NCI-H1436 treated with DMSO at 0.1 percent for 48 hours (cell line): ENCODE measurements at places on chromosomes 13 and 19.

- no peak for DNase-seq
Measured at GRCh38 chr19:55303477-55303876, 19.7 kb downstream of the BRSK1 start.

GRCh38 chr13:23867027-23867491, 22.1 kb downstream of the MIPEP start:
- no peak for DNase-seq

- DNase-seq, result no peak
Measured at GRCh38 chr13:39815345-39816111, 160.1 kb downstream of the COG6 start.

DNA sequence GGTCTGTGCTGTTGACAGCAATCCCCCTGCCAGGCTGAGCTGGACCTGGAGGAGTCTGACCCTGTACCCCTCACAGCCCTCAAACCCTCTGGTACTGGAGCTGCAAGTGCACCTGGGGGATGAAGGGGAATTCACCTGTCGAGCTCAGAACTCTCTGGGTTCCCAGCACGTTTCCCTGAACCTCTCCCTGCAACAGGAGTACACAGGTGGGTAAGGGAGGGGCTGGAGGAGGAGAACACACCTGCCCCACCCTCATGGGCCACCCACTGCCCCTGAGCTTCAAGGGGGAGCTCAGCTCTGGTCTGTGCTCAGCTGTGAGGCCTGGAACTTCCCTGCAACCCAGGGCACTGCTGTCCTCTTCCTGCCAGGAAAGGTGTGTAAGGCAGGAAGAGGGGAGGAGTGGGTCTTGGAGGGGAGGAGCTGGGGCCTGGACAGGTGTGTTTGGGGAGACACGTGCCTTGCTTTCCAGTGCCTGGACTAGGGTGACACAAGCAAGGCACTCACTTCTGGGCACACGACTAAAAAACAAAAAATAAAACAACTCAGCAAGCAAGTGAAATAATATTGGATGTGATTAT, 3.9 kb downstream of the SIGLEC7 start:
- DNase-seq, result no peak

GRCh38 chr13:39272994-39273393, 234.7 kb downstream of the NHLRC3 start:
- no peak for DNase-seq

GRCh38 chr19:2462635-2463421, 6.1 kb upstream of the LMNB2 start:
- DNase-seq, result no peak

DNA sequence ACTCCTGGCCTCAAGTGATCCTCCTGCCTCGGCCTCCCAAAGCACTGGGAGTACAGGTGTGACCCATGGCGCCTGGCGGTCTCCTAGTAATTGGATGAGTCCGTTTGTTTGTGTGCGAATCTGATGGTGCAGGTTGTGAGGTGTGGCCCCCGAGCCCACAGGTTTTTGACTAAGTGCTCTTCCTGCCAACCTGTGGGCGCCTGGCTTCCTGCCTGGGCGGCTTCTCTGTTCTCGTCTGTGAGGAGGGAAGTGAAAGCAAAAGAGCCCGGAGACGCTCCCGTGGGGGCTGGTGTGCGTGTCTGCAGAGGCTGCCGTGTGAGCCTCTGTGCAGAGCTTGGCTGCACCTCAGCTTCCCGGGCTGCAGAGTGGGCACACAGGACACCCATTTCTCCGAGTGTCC, 10.0 kb downstream of the ARHGAP45 start:
- DNase-seq, result no peak

- DNase-seq, result no peak
Measured at GRCh38 chr13:111051041-111051725, 63.9 kb upstream of the ARHGEF7 start.

DNA sequence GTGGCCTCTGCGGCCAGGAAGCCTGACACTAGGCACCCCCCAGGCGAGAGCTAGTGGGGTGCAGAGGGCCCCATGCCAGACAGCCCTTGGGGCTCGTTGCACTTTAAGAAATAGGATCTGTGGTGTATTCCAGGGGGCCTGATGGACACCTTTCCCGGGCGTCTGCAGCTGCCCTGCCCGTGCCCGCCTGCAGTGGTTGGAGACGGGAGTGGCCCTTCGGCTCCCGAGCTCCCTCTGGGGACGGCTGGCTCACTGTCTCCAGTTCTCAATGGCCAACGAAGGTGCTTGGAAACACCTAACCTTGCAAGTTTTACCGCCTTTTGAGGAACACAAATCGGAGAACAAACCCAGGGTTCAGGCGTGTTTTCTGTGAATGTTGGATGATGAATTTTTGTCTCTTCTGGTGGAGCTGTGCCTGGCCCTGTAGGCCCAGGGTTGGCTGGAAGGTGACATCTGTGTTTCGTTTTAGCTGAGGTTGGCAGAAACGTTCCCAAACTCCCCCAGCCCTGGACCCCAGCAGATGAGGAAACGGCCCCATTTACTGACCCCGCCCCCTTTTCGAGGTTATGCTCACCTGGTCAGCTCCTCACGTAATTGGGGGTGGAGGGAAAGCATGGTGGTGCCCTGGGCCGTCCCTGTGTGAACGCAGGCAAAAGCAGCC, 17.4 kb upstream of the NPAS1 start:
- DNase-seq, result no peak

DNA sequence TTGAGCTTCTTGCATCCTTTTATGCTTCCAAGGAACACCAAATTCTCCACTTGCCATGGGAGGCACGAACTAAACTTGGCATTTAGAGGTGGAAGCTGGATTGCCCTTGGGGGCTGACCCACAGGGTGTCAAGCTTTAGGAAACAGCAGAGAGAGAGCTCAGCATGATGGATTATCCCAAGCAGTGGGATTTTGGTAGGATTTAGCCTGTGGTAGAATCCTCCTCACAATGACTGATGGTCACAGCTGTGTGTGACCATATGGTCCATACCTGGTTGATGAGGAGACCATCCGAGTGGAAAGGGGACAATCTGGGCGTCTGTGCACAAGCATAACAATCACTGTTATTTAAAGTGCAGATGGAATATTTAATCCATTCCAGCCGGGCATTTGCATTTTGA, 40.1 kb upstream of the PSG9 start:
- no peak for DNase-seq

DNA sequence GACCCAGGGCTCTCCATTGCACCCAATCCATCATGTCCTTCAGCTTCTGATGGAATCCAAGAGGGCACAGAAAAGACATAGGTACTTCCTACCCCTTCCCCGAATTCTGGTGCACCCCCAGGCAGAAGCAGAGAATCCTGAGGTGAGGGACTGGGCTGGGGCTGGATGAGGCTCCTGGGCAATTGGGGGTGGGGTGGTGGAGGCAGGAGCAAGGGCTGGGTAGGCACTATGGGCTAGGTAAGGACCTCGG, 2.7 kb upstream of the KCNC3 start:
- no peak for DNase-seq

GRCh38 chr13:52344108-52344507, 61.9 kb downstream of the THSD1 start:
- DNase-seq, result no peak

DNA sequence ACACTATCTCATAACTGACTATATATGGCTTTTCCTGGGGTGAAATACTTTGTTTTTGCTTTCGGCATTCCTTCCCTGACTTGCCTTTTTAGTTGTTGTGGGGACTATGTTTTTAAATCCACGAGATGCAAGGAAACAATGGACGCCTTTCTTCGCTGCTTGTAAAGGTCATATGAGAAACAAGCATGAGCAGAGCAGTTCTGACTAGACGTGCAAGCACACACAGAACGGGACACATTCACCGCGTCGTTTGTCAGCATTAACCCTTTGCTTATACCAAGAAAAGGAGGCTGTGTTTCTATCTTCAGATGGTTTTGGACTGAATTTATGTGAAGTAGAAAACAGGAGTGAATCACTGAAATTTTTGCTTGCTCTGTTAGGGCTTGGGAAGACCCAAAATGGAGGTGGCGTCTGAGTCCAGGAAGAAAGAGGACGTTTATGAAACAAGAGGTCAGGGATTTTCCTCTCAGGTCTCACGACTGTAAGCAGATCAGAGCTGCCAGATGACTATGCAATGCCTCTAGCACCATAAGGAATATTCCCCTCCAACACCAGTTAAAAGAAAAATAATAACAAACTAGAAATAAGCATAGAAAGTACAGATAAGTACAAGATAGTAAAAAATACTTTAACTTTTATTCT, 358.9 kb downstream of the DLEU7 start:
- no peak for DNase-seq

DNA sequence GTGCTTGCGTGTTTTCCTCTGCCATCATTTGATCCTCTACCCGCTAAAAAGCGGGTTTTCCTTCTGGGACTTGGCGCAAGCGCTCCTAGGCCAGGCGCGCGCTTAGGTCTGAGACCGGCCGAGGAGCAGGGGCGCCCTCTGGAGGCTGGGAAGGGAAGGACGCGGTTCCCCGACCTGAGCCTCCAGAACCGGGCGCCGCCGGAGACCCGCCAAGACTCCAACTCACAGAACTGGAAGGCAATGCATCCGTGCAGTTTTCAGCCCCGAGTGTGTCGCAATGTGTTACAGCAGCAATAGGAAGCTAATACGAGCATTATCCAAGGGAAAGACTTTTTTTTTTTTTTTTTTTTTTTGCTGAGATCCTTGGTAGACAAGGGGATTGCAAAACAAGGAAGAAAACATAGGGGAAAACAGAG, 190.9 kb downstream of the COL4A1 start:
- no peak for DNase-seq

DNA sequence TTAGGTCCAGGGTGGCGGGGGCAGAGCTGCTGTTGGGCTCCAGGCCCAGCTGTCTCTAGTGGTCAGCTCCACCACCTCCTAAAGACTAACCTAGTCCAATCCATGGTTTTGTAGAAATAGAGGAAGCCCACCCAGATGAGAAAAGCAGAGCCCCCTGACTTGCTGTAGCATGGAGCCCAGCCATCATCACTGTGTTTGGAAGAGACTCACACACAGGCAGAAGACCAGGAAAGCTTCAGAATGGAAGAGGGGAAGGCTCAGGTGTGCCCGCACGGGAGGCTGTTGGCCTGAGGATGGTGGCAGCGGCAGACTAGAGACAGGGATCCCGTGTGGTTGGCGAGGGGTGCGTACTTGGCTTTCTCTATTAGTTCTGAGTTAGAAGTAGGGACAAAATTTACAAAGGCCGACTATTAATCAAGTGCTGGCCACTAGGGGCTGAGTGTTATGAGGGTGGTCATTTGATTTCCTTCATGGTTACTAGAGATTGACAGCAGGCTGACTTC, 193.2 kb upstream of the SOX1 start:
- no peak for DNase-seq

GRCh38 chr13:41188584-41188983, 5.8 kb downstream of the KBTBD7 start:
- DNase-seq, result no peak

DNA sequence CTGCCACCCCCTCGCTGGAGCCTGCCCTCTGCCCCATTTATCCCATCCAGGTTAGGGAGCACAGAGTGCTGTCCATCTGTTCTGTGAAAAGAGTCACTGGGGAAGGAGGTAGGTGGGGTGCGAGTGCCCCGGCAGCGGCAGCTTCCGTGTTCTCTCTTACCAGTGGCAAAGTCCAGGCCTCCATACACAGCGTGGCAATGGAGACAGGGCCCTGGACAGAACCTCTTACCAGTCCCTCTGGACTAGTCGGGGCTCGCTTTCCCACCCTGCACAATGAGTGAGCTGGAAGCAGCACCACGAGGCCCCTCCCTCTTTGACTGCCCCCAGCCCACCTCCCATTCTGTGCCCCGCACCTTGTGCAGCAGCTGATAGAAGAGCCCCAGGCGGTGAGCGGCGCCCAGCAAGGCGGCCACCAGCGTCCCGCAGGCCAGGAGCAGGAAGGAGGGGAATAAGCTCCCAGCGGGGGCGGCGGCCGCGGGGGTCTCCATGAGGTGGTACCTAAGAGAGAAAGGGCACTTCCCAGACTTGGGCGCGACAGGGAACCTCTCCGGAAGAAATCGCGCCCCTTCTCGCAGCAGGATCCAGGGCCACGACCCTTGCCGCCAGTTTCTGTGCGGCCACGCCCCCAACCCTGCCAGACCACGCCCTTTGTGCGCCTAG, 17.5 kb downstream of the SYDE1 start:
- no peak for DNase-seq

GRCh38 chr13:111790621-111791020, 276.3 kb upstream of the SOX1 start:
- no peak for DNase-seq

DNA sequence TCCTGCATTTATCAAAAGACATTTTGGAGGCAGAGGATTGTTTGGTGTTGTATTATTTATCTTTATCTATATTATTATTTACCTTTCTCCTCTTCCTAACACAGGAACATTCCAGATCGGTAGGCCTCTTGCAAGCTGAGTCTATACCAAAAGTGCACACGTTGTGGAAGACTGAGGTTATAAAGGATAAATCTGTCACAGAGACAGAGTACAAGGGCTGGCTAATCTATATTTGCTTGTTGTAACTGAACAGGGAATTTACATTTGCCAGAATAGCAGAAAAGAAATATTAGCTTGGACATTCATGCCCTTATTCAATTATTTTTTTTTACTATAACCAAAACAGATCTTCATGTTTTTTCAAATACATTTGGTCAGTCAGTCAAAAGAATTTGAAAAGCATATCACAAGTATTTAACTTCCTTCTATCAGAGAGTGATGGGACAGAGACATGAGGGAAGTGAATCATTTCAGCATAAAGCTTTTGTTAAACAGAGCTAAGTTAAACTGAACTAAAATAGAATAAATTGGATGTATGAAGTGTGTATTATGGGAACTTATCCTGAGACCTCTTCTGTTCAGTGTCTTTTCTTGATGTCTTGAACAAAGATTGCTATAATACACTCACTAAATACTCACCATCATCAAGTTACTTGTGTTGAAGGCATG, 352.5 kb downstream of the DNAJC15 start:
- DNase-seq, result no peak

GRCh38 chr19:13097033-13097462, 5.6 kb downstream of the LYL1 start:
- DNase-seq, result no peak

GRCh38 chr13:38685974-38686576, 802 bp upstream of the FREM2 start:
- no peak for DNase-seq

- no peak for DNase-seq
Measured at GRCh38 chr19:47609906-47610894, 1.3 kb downstream of the BICRA start.

- DNase-seq, result no peak
Measured at GRCh38 chr13:49481788-49482187, 14.0 kb upstream of the PHF11 start.

- no peak for DNase-seq
Measured at GRCh38 chr13:33934951-33935371, 117.0 kb downstream of the RFC3 start.

GRCh38 chr13:52447354-52447753, 3.1 kb downstream of the VPS36 start:
- DNase-seq, result no peak

GRCh38 chr19:50206191-50206590, 2.8 kb downstream of the MYH14 start:
- no peak for DNase-seq

- peak; percentile 36 for DNase-seq
Measured at GRCh38 chr13:104170980-104171555, 1104.9 kb upstream of the SLC10A2 start.

GRCh38 chr13:51550151-51550550, 34.1 kb upstream of the WDFY2 start:
- no peak for DNase-seq

- no peak for DNase-seq
Measured at GRCh38 chr19:6849876-6850275, 37.5 kb upstream of the ADGRE1 start.
